ENCODE measurements at places on chromosomes 6 and 20. TPM values are rescaled to one million over a fixed set of nuclear protein-coding genes. Genes with fewer than 3 reads are reported as not detected.

DNA sequence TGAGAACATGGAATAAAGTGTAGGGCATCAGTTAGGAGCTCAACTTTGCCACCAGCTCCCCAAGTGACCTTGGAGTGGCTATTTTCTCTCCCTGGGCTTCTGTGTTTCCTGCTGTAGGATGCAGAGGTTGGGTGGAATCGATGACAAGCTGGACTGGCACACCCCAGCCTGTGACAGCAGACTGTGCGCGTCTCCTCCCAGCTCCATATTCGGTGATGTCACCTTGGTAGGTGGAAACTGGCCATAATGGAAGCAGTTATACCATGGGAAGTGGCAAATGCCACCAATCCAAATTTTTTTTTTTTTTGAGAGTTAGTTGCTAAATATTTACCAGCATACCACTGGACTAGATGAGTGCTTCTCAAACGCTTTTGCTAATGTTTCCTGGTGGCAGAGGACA lies 85.2 kb downstream of the BANF2 start:
- no peak for DNase-seq

GRCh38 chr6:328136-328670 lies 35.9 kb downstream of the DUSP22 start:
- no peak for DNase-seq

- DNase-seq = no peak
Measured at GRCh38 chr6:10838794-10839333, 525 bp upstream of the MAK start.

- no peak for DNase-seq
Measured at GRCh38 chr6:12585497-12585958, 131.0 kb upstream of the PHACTR1 start.

- peak; percentile 52 for DNase-seq
Measured at GRCh38 chr6:25050356-25050755, 114.6 kb upstream of the RIPOR2 start.

DNA sequence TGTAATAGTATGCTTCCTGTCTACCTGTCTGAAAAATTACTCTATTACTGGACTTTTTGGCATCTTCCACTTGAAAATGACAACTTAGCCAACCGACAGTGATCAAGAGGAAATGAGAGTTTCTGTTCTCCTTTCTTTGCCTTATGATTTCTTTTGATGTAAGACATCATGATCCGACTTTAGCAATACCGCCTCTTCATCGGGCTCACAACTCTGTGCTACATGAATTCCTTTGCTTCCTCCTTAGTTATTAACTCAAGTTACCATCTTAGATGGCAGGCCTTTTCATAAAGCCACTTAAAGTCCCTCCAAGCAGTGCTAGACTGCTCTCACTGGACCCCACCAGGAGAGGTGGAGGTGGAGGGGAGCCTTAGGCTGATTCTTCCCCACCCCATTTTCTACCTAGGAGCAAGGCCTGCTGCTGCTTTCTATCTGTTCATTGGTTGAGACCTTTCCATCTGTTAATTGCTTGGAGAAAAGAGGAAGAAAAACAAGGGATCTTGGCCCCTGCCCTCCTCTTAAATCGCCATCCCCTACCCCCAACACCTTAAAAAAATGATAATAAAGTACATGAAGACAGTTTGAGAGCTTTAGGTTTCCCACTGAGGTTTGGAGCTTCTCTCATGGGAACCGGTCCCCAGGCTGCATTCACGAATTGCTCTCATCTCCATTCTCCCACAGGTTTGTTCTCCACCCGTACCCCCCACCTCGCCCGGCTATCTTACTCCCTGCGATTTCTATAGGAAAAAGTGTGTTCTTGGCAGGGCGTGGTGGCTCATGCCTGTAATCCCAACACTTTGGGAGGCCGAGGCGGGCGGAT lies 21.6 kb upstream of the MCM3 start:
- no peak for DNase-seq

- DNase-seq = no peak
Measured at GRCh38 chr6:116556814-116557415, 3.4 kb downstream of the CALHM4 start.

DNA sequence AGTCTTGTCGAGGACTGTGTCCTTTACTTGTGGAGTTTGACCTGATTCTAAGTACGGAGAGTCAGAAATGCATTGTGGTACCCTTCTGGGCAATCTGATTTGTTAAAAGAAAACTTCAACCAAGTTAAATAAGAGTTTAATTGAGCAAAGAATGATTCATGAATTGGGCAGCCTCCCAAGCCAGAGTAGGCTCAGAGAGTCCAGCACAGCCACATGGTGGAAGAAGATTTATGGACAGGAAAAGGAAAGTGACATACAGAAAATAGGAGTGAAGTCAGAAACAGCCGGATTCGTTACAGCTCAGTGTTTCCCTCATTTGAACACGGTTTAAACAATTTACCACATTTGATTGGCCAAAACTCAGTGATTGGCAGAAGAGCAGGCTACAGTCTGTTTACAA lies 329.2 kb downstream of the DHX35 start:
- no peak for DNase-seq

GRCh38 chr6:74867291-74867690 lies 338.6 kb downstream of the COL12A1 start:
- no peak for DNase-seq

DNA sequence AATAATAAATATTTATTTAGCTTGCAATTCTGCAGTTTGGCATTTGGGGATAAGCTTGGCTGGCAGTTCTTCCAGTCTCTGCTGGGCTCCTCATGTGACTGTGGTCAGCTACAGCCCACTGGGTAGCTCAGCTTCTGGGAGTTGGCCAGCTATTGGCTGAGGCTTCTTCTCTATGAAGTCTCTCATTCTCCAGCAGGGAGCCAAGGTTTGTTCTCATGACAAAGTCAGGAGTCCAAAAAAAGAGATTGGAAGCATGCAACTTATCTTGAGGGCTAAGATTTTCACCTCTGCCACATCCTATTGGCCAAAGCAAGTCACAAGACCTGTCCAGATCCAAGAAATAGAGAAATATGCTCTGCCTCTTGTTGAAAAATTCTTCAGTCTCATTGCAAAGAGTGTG lies 94.6 kb downstream of the SNAP25 start:
- DNase-seq = no peak

GRCh38 chr20:35000922-35001595 lies 45.4 kb downstream of the MYH7B start:
- no peak for DNase-seq

DNA sequence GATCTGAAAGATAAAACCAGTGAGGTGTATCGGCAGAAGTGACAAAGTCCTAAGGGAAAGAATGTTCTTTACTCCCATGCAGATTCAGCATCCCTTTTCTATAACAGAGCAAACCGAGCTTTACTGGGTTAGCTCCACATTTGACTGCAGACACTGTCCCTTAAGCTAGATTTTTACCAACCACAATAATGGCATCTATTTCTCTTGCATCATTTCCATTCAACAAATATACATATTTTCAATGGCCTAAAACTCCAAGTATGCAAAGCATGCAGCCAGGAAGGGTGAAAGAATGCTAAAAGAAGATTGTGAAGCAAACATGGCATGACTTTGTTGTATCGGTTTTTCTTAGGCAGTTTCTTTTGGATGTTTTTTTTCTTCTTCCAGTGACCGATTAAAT lies 255.4 kb downstream of the OGFRL1 start:
- no peak for DNase-seq

DNA sequence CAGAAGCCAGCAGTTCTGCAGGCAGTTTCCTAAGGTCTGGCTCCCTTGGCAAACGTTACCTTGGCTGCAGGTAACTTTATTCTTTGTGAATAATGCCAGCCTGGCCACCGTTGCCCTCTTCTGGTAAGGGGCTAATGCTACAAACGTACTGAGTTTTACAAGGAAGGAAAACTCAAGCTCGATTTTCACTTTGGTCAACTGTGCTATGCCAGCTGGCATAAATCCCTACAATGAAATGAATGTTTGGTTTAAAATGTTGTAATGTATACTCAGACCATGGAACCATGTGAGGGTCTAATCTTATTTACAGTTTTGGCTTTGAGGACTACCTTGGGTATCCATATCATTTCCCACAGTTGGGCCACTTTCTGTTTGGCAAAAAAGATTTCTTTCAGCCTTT lies 101.4 kb downstream of the SLX4IP start:
- no peak for DNase-seq

DNA sequence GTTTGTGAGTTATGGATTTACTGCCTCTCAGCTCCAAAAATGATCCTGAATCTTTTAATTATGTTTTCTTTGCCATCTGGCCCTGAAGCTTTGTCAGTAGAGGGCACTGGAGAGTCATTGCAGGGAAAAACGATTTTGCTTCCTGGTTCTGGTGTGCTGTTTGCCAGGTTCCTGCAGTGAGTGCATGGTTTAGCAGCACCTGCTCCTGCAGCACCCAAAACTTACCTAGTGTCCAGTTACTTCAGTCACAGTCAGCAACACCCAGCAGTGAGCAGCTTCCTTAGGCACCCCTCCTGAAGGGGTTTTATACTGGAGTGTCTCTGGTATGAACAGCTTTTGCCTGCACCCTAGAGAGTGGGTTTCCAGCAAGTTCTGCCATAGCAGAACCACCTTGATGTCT lies 6.0 kb upstream of the TRIM26 start:
- peak; percentile 49 for DNase-seq

GRCh38 chr6:144908004-144908403 lies 622.9 kb downstream of the UTRN start:
- DNase-seq = no peak

- DNase-seq = no peak
Measured at GRCh38 chr6:129006724-129007514, 124.0 kb downstream of the LAMA2 start.

HSD17B8 gene
- total RNA-seq = 7.0 TPM

DPPA5 gene
- not detected for total RNA-seq

RNF39 gene
- total RNA-seq = not detected

C20orf144 gene
- total RNA-seq = 0.25 TPM

GPX5 gene
- total RNA-seq = not detected

CNBD2 gene
- 29.1 TPM for total RNA-seq

AGER gene
- 11.9 TPM for total RNA-seq

RTEL1 gene
- 21.4 TPM for total RNA-seq

MOCS1 gene
- total RNA-seq = 0.56 TPM

WASF1 gene
- 1.1 TPM for total RNA-seq

Measured in CD8-positive, alpha-beta T cell (primary cell).